Renal pelvis (tissue), 12 donors: ENCODE measurements at places on chromosomes 3 and 15.

- no peak for DNase-seq
These were observed 5.1 kb downstream of the RASL12 start for GRCh38 chr15:65062726-65063125.

DNA sequence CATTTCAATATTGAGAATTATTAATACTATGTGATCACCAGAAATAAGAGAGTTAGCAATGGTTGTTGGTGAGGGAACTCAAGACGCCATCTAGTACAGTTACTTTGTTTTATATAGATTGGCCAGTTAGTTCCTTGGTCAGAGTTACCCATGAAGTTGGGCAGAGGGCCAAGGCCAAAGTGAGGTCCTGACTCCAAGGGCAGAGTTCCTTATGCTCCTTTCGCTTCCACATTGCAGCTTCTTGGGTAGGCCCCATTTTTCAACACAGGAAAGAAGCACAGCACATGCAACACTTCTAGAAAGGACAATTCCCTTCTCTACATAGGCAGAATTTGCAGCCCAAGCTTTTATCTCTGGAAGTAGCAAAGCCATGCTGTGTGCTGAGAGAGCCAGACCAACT, 178.6 kb downstream of the KCNAB1 start:
- DNase-seq = no peak

- DNase-seq = no peak
These were observed 205.0 kb downstream of the LSAMP start for GRCh38 chr3:116240261-116240660.

DNA sequence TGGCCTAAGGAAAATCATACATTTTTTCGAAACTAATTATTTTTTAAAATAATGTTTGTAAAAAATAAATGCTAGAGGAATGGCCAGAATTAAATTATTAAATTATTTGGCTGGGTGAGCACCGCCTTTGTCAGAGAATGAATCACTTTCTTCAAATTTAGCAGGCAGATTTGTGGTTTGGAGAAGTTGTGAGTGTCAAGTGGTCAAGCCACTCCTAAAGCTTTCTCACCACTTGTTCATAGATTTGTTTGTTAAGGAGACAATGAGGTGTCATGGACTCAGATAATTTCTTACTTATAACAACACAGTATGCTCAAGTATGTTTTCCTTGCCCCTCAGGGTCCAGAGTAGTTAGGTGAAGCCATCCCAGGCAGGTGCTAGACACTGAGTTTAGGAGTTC, 196.2 kb downstream of the TUSC7 start:
- DNase-seq = no peak

- DNase-seq = no peak
These were observed 41.0 kb downstream of the MEGF11 start for GRCh38 chr15:66212563-66212921.

DNA sequence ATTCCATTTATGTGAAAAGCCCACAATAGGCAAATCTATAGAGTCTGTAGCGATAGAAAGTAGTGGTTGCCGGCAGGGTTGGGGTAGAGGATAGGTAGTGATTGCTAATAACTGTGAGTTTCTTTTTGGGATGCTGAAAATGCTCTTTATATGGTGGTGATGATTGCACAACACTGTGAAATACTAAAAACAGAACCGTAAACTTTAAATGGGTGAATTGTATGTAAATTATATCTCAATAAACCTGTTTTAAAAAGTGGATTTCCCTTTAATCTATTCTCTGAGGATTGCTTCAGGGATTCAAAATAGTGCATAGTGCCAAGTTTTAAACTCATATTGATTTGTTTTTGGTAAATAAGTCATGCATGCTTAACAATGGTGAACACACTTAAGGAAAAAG, 140.2 kb downstream of the LPP start:
- no peak for DNase-seq

DNA sequence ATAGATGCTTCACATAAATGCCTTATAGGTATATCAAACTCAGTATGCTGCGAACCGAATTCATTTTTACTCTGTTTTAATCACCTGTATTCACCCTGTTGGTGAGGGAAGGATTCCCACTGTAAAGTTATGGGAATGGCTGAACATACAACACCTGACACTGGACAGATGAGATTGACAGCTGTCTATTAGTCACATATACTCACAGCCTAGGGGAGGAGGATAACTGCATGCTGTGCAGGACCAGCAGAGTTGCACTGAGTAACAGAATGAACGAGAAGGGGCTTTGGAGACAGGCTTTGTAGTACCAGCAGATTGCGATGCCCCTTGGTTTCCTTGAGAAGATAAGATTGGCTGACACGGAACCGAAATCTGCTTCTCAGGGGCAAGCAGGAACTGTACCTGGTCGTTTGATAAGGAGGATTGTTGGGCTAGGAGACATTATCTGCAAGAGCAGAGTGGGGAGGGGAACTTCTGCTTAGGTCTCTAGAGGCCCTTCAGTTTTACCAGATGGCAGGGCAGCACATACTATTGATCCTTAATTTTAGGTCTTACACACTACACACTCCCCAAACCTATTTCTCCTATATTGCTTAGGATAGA, 43.5 kb upstream of the SLC22A13 start:
- DNase-seq = no peak

- no peak for DNase-seq
These were observed 44.0 kb downstream of the CHSY1 start for GRCh38 chr15:101207867-101208288.

DNA sequence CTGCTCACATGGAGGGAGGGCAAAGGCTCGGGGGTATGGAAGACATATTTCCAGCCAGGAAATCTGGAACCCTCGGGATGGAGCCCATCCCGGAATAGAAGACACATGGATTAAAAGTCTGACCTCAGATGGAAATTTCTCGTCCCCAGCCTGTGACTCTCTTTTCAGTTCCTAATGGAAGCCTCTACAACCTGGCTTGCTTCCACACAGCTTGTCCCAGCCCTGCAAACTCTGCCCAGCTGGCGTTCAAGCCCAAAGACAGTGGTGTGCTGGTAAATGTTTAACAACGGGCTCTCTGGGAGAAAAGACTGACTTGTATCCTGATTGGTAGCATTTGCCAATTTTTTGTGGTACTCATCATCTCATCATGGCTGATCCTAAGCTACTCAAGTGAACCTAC, 35.6 kb upstream of the TLE3 start:
- DNase-seq = no peak

DNA sequence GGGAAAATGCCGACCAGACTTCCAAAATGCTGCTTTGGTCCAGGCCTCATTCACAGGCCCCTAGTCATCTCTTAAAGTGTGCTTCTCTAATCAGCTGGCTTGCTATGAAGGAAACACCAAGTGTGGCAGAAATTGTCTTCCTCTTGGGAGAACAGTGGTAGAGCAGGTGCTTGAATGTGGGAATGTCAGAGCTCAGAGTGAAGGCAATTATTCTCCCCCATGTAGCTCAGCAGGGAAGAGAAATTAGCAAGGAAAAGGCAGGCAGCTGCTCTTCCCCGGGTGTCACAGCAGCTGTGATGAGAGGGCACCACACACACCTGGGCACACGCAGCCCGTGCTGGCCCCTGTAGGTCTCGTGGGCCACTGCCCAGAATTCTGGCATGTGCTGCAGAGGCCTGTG, 358.5 kb downstream of the WDR72 start:
- DNase-seq = no peak

- no peak for DNase-seq
These were observed 13.6 kb upstream of the CNBP start for GRCh38 chr3:129197321-129197720.

DNA sequence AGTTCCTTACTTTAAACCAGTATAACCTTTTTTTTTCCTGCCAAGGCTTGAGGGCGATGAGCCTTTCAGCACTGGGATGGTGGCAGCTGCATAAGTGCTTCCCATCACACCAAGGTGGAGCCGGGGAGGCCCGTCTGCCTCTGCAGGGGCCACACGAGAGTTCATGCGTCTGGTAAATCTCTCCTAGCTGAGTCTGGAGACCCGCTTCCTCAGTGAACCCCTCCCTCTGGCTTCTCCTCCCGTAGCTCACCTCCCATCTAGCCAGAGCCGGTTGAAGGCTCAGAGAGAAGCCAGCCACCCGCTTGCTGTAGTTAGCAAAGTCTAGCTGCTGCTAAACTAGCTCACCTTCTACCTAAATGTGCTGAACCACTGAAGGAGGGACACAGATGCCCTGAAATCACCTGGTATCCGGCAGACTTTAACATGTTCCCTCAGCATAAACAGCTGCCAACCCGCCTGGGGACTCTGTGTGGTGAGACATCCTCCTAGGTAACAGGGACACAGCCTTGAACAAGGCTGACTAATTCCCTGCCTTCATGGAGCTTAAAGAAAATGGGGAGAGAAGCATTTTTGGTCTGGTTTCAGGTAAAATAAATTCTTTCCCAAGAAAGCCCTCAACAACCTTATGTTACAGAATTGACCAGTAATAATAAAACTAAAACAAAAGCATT, 42.9 kb downstream of the RLBP1 start:
- no peak for DNase-seq

- DNase-seq = no peak
These were observed 91.2 kb downstream of the FILIP1L start for GRCh38 chr3:100023150-100023549.

DNA sequence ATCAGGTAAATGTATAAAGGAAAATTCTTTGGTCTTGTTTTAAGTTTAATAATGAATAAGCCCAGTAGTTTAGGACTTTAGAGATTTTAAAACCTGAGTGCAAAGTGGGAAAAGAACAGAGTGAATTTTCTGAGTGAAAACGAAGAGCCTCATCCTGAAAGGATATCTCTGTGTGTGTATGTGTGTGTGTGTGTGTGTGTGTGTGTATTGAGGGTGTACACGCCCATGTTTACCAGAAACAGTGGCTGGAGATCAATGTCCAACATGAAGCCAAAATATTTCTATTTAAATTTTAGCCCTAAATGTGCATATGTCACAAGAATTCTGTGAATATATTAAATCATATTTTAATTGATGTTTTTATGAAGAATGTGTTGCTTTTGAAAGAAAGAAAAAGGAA, 549.9 kb downstream of the CADM2 start:
- no peak for DNase-seq
